ENCODE measurements at places on chromosomes 16 and 17. TPM values are rescaled to one million over a fixed set of nuclear protein-coding genes. Genes with fewer than 3 reads are reported as not detected.
A peak's percentile ranks its signal among the peaks of the same experiment; 100 is the strongest.

- peak; percentile 8 for DNase-seq
Observed at GRCh38 chr16:82005027-82005830, 6.0 kb downstream of the SDR42E1 start.

DNA sequence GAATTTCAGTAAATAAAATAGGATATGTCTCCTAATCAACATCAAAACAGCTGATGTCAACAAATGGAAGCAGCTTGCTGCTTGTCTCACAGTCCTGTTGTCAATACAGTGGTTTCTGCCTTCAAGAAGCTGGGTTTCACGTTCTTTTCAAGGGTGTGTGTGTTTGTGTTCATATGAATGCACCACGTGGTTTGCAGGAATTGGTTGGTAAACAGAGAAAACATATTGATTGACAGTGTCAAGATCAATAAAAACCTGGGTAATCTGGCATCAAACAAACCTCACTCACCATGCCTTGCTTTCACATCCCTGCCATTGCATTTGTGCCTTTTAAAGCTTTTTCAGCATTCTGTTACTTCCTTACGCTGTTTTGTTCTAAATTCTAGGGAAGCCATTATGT, 585.7 kb upstream of the CA10 start:
- no peak for DNase-seq

Gene TMEM238L
- total RNA-seq: not detected

DNA sequence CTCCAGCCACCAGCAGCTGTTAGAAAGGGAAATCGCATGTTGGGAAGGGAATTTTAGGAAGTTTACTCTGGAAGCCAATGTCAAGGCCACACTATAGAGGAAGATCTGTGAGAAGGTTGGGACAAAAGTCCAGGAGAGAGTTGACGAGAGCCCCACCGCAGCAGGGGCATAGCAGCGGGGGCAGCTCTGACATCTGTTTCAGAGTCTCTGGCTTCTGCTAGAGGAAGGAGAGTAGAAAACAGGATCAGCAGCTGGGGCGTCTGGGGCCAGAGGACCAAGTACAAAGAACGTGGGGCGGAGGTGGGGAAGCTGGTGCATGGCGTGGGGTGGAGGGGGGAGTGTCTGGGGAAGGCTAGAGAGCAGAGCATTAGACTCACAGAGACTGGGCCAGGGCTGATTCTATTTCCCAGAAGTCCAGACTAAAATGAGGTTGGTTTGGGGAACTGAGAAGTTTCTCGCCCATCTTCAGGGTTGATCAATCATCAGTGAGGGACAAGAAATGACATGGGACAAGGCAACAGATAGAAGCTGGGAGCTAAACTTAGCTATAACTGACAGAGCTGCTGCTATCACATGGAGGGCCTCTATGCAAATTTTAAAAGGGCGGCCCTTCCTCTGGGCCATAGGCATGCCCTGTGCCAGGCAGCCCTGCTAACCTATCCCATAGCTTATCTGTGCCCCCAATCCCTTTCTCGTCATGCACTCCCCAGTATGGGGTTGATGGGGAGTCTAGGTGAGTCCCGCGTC, 1.2 kb downstream of the RABEP2 start:
- DNase-seq: no peak

GRCh38 chr16:75074304-75074793, 42.2 kb downstream of the LDHD start:
- DNase-seq: no peak

GRCh38 chr16:87534751-87535150, 41.9 kb upstream of the ZCCHC14 start:
- no peak for DNase-seq

GRCh38 chr16:12971241-12971640, 69.8 kb downstream of the SHISA9 start:
- peak; percentile 94 for DNase-seq

- DNase-seq: peak; percentile 34
Observed at GRCh38 chr16:23026784-23027362, 122.4 kb downstream of the USP31 start.

DNA sequence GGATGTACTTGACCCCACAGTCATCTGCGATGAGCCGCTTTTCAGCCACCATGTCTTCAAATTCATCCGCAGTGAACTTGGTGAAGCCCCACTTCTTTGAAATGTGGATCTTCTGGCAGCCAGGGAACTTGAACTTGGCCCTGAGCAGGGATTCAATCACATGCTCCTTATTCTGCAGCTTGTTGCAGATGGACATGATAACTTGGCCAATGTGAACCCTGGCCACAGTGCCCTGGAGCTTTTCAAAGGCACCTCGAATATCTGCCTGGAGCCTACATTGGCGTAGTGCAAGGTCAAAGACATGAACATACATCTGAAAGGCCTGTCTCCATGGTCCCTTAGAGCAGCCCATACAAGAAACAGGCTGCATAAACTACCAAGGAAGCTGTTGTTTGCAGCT, 1.8 kb upstream of the TENT4B start:
- no peak for DNase-seq

DNA sequence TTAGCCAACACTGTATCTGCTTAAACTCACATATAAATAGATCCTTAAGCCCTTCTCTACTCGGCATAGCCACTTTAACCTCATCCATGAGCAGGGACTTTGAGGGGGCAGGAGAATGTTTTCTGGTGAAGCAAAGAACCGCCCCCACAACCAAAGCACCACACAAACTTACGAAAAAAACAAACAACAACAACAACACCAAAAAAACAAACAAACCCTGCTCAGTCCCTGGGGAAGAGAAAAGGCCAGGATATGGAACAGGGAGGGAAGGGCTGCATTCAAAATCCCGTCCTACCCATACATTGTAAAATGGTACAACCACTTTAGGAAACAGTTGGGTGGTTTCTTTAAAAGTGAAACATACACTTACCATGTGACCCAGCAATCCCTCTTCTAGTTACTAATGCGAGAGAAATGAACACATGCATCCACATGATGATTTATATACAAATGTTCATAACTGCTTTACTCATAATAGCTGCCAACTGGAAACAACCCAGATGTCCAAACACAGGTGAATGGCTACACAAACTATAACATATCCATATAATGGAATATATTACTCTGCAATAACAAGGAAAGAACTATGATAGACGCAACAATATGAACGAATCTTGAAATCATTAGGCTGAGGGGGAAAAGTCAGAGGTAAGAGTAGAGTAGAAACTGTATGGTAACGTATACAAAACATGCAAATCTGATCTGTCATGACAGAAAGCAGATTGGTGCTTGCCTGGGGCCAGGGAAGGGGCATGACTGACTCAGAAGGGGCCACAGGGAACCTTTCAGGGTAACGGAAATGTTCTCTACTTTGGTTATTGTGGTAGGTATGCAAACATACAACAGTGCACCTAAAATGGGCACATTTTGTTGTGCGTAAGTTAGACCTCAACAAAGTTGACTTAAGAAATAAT, 37.7 kb upstream of the TOB1 start:
- no peak for DNase-seq

Gene KRT9
- total RNA-seq: not detected

DNA sequence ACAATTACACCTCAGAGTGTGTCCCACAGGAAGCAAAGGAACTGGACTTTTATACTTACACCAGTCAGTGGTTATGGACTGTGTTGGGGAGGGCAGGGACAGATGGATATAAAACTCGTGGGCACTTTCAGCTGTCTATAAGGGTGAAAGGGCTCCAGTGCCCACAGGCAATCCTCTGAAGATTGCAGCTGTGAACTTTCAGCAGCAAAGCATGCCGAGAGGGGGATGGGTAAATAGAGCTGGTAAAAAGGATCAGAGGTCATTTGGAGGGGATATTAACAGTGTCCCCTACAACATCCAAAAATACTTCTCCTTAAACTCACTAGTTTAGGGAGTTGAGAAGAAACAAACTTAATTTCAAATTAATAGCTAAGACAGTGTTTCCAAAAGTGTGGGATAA, 13.3 kb upstream of the RFWD3 start:
- no peak for DNase-seq

Gene HOXB7
- 21.5 TPM for total RNA-seq

GRCh38 chr17:77677211-77677610, 281.3 kb upstream of the TNRC6C start:
- no peak for DNase-seq

- DNase-seq: no peak
Observed at GRCh38 chr17:70261170-70261569, 91.8 kb downstream of the KCNJ2 start.

- peak; percentile 80 for DNase-seq
Observed at GRCh38 chr17:42773290-42774035, at the start of gene VPS25. TSS of gene VPS25 (plus strand) at chr17:42773449. CDS start at chr17:42773476, 27 bp downstream.

DNA sequence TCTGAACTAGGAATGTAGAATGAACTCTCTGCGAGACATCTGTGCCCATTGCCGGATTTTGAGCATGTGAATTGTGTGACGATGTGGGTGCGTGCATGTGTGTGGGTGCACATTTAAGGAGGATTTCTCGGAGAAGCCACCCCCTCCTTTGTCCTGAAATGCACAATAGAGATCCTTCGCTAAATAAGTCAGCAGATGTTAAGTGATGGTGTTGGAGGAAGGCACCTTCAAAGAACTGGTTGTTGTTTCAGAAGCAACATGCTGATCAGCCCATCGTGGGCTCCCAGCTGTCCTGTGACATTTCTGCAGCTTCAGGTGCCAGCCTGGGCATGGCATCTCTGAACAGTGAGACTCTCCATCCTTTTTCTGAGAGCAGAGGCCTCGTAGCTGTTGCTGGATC, 194.9 kb downstream of the MSI2 start:
- no peak for DNase-seq

GRCh38 chr17:26962255-26963162, 331.4 kb upstream of the WSB1 start:
- DNase-seq: no peak

Gene SP2
- 0.03 TPM for total RNA-seq

DNA sequence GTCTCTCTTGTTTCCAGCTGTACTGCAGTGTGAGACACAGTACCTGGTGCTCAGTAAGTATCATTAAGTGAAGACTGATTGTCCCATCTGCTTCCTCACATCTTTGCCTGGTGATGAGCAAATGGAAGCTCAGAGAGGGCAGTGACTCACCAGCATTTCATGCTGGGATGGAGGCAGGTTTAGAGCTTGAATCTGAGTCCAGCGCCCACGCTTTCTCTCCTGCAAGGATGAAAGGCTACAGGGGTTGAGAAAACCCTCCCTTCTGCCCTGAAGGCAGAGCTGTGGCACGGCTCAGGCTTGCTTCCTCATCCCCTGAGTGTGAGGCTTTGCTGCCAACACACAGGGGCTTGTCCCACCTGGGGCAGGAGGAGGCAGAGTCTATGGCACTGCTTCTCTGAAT, 1.5 kb upstream of the RNF112 start:
- no peak for DNase-seq

Gene PRSS22
- total RNA-seq: not detected

- no peak for DNase-seq
Observed at GRCh38 chr17:31269036-31269577, 27.9 kb downstream of the OMG start.

DNA sequence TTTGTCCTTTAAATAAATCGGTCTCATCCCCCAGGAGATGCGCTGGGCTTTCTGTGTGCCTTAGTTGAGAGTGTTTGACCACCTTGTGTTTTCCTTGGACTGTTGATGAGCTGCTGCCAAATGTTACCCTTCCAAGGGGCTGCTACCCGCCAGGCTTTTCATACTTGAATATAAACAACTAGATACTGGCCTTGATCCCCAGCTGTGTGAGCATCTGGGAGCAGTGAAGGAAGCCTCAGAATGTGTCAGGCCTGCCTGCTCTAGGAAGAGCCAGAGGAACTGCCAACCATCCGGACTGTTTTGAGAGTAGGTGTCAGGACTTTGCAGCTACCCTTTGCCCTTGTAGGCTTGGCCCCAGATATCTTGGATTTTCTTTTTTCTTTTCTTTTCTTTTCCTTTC, 57.8 kb downstream of the LDHD start:
- no peak for DNase-seq

DNA sequence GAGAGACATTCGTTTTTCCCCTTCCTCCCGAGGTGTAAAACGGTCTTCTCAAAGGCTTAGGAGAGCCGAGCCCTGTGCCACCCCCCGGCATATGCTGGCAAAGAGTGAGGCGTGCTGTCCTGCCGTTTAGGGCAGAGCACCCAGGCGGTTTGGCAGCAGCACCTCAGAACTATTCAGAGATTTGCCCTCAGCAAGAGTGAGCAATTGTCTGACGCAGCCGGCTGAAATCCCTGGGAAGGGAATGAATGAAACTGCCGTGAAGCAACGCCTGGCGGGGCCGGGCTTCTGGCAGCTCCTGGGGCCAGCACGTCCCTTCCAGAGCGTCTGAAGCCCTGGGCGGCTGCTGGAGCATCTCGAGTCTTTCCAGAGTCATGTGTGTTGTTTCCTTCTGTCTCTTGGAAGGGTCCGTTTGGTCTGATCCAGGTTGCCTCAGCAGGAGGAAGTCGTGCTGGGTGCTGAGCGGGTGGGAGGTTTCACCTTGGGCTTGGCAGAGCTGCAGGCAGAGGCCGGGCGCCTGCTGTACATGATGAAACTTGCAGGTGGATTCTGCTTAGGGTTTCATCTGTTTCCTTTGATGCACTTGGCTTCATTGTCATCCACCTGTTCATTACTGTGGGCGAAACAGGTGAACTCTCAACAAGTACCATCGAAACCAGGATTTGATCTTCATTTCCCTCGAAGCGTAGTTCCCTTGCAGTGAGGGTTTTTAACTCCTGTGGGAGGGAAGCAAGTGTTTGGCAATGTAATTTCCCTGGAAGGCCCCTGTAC, 35.4 kb downstream of the TBCD start:
- DNase-seq: no peak

DNA sequence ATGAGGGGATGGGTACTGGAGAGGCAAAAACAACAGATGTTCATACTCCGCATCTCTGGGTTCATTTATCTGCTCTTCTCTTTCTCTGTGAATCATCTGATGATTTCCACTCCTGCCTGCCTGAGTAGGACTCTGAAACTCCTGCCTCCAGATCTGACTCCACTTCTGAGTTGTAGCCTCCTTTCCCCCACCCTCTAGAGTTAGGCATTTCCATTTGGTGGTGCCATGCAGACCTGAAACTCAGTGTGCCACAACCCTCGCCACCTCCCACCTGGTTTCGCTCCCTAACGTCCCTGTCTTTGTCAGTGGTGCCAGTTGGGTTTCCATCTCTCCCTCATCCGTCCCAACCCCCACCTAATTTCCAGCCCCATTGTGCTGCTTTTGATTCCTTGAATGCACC, 126.2 kb downstream of the PRKCB start:
- DNase-seq: no peak

Gene STH
- total RNA-seq: 1.0 TPM

DNA sequence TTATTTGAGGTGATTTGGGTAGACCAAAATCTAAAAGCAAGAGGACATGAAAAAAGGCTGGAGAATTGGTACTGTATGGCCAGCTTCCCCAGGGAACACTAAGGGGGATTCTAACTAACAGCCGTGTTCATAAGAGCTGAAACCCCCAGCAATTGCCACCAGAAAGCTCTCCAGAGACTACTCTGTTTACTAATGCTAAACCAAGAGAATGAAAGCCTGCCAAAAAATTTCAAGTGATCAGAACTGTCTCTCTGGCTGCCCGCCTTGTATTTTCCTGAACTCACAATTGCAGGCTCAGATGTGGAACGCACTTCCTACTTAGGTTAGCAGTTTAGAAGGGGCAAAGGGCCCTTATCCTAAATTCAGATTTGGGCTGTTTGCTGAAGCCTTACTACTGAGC, 24.1 kb downstream of the MYH10 start:
- no peak for DNase-seq

GRCh38 chr17:41521574-41522261, 3.0 kb upstream of the KRT15 start:
- peak; percentile 88 for DNase-seq

- no peak for DNase-seq
Observed at GRCh38 chr17:81222620-81222905, 202 bp downstream of the CEP131 start.

- no peak for DNase-seq
Observed at GRCh38 chr17:74280093-74280513, 6.1 kb downstream of the DNAI2 start.

Gene SNX20
- total RNA-seq: not detected

- peak; percentile 62 for DNase-seq
Observed at GRCh38 chr17:1515640-1516387, 598 bp downstream of the INPP5K start.

All from Caki2 (cell line).